ENCODE measurements at places on chromosomes 2 and 18.

- peaks cover 11% of the 10 kb centered on the region for H3K36me3 ChIP-seq
- H3K4me3 ChIP-seq: no peak overlapping the region
- no peak overlapping the region for H3K27ac ChIP-seq
- no peaks in the 10 kb centered on the region for H3K27me3 ChIP-seq
- no peaks in the 10 kb centered on the region for H3K4me1 ChIP-seq
Measured at GRCh38 chr2:54240515-54241469, 15.2 kb downstream of the TSPYL6 start.

- no peaks in the 10 kb centered on the region for H3K36me3 ChIP-seq
- no peaks in the 10 kb centered on the region for H3K27me3 ChIP-seq
- no peak overlapping the region for H3K4me3 ChIP-seq
- H3K4me1 ChIP-seq: no peaks in the 10 kb centered on the region
- no peak for DNase-seq
- no peak overlapping the region for H3K27ac ChIP-seq
Measured at GRCh38 chr18:69839497-69839896, 108.2 kb downstream of the CD226 start.

- H3K4me3 ChIP-seq: peak overlapping the region; percentile 59
- peak overlapping the region; percentile 82 for H3K27ac ChIP-seq
- peaks cover 49% of the 10 kb centered on the region for H3K36me3 ChIP-seq
- peaks cover 64% of the 10 kb centered on the region for H3K4me1 ChIP-seq
Measured at GRCh38 chr2:207149249-207150213, 16.2 kb downstream of the KLF7 start.

DNA sequence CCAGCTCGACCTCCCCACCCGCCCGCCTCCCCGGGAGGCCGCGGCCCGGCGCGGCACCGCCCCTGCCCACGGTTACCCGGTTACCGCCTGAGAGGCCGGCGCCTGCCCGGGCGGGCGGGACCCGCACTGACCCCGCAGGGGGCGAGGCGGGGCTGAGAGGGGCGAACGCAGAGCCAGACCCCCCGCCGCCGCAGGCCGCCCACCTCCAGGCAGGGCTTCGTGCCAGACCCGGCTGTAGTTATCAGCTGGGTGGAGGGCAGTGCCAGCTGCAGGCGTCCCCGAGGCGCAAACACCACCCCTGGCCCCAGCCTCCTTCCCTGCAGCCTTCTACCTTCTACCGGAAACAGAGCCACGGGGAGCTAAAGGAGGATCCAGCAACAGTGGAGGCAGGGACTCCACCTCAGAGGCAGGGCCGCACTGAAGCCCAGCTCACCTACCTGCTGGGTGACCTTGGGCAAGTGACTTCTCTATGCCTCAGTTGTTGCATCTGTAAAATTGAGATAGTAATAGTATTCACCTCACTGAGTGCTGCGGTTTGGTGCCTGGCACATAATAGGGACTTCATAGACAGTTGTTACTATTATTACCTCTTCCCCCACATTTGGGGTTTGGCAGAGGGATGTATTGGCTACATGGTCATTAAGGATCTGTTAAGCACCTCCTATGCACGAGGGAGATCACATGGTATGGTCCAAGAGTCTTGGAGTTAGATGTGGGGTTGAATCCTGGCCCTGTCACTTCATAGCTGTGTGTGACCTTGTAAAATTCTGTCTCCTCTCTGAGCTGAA, 231.6 kb upstream of the SMAD2 start:
- peaks cover 9% of the 10 kb centered on the region for H3K4me1 ChIP-seq
- peaks cover 58% of the 10 kb centered on the region for H3K27me3 ChIP-seq
- no peaks in the 10 kb centered on the region for H3K36me3 ChIP-seq
- no peak for DNase-seq

DNA sequence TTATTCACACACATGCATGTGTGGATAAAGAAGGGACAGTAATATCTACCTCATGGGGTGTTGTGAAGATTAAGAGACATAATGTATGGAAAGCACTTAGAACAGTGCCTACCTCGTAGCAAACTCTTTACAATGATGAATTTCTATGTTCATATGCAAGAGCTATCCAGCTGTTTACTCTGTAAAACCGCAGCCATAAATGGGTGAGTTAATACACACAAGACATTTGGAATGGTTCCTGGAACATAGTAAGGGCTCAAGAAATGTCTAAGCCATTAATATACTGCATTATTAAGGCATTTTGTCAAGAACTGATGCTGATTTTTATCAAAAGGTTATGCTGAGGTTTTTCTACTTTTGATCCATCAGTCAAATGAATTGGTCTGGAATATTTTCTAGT, 1076.2 kb downstream of the TSN start:
- no peak for DNase-seq
- H3K27me3 ChIP-seq: no peaks in the 10 kb centered on the region
- no peak overlapping the region for H3K4me3 ChIP-seq
- H3K27ac ChIP-seq: no peak overlapping the region

GRCh38 chr2:42001711-42002201, 46.1 kb upstream of the PKDCC start:
- H3K4me3 ChIP-seq: no peak overlapping the region
- H3K4me1 ChIP-seq: no peaks in the 10 kb centered on the region
- no peak overlapping the region for H3K27ac ChIP-seq
- no peaks in the 10 kb centered on the region for H3K36me3 ChIP-seq
- DNase-seq: no peak
- H3K27me3 ChIP-seq: peaks cover 16% of the 10 kb centered on the region

DNA sequence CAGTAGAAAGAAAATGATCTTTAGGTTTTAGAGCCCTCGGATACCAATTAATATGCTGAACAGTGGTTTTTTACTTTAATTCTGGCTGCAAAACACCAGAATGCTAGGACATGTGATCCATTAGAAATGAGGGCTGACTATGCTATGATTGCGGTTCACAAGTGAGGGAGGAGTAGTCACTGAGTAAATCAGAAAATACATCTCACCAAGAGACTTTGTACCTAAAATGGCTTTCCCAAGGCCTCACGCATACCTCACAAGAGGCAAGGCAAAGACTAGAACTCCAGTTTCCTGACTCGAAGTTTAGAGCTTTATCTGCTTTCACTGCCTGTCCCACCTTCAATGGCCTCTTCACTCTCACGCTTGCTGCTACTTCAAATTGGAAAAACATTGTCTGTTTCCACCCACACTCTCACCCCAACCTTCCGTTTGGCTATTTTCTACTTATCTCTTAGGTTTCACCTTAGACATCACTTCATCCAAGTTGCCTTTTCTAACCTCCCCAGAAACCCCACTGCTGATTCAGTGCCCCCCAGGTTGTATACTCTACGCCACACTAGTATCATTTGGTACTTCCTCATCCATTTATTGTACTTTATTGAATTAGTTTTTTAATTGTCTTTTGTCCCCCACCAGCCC, 5.1 kb upstream of the MBD2 start:
- no peak for DNase-seq
- H3K4me3 ChIP-seq: no peak overlapping the region
- H3K27me3 ChIP-seq: no peaks in the 10 kb centered on the region
- H3K36me3 ChIP-seq: peaks cover under 1% of the 10 kb centered on the region
- H3K27ac ChIP-seq: no peak overlapping the region

GRCh38 chr2:217079165-217079564, 219.3 kb upstream of the TNP1 start:
- no peak overlapping the region for H3K27ac ChIP-seq
- H3K36me3 ChIP-seq: no peaks in the 10 kb centered on the region
- no peak overlapping the region for H3K4me3 ChIP-seq
- H3K27me3 ChIP-seq: peaks cover 6% of the 10 kb centered on the region
- no peak for DNase-seq

DNA sequence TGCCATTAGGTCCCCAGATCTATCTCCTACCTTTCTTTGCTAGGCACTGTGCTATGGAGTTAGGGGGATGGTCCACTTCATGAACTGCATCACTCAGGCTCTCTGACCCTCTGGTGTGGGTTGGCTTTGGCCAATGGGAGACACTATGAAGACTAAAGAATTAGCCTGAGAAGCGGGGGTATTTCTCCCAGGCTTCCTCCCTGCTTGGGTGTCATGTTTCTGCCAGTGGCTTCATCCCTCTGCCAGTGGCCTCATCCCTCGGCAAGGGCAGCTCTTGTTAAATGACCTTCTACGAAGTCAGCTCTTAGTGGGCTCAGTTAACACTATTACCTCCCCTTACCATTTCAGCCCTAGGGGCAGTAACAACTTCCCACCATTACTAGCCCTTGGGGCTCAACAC, 41.9 kb upstream of the EPB41L3 start:
- H3K36me3 ChIP-seq: peaks cover 3% of the 10 kb centered on the region
- DNase-seq: no peak
- H3K27me3 ChIP-seq: no peaks in the 10 kb centered on the region
- no peaks in the 10 kb centered on the region for H3K4me1 ChIP-seq
- H3K4me3 ChIP-seq: no peak overlapping the region
- H3K27ac ChIP-seq: no peak overlapping the region

DNA sequence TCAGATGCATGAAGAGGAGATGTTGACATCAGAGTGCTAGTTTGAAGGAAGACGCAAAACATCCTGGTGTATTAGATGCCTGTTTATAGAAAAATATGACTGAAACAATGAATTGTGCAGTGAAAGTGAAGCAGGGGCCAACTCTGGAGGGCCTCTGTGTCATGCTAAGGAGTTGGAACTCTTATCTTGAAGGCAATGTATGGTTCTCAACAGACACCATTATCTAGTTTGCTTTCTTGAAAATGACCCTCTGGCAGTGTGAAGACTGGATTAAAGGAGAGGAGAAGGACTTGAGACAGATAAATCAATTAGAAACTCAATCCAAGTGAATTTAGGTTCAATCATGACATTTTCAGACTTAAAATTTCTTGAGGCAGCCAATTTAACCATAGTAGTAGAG, 63.1 kb downstream of the ITGA4 start:
- no peaks in the 10 kb centered on the region for H3K27me3 ChIP-seq
- peaks cover 11% of the 10 kb centered on the region for H3K4me1 ChIP-seq
- DNase-seq: no peak
- H3K4me3 ChIP-seq: no peak overlapping the region
- H3K36me3 ChIP-seq: peaks cover 16% of the 10 kb centered on the region

DNA sequence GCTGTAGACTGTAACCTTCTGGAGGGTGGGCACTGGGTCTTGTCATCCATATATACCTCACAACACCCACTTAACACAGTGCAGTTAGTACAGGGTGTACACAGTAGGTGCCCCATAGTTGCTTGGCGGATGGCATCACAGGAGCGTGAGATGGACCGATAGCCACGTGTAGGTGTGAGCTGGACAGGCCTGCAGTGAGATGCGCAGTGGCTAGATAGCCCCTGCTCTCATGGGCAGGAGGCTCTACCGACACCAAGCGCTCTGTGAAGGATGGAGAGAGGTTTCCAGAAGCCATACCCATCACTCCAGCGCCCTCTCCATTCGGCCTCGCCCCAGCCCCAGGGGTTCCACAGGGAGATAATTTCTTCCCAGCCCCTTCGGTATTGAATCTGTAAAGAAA, 49.5 kb downstream of the CAPN13 start:
- H3K4me3 ChIP-seq: no peak overlapping the region
- no peak overlapping the region for H3K27ac ChIP-seq
- peaks cover 2% of the 10 kb centered on the region for H3K4me1 ChIP-seq

DNA sequence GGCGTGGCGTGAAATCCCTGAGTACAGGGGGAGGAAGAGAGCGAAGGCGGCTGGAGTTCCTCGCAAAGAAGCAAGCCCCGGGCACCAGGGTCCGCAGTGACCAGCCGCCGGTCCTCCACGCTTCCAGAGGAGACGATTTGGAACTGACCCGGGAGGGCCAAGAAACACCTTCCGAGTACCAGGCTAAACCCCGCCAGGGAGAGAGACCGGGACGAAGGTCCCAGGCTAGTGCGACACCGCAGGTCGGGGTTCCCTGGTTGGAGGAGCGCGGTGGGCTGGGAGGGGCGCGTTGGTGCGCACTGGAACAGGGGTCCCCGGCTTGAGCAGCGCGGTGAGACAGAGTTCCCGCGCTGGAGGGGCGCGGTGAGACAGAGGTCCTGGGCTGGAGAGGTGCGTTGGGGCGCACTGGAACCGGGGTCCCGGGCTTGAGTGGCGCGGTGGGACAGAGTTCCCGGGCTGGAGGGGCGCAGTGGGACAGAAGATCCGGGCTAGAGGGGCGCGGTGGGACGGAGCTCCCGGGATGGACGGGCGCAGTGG, 901 bp downstream of the WDFY1 start:
- DNase-seq: peak; percentile 15
- H3K4me1 ChIP-seq: peaks cover 47% of the 10 kb centered on the region
- peak overlapping the region; percentile 100 for H3K4me3 ChIP-seq

GRCh38 chr2:122749405-122749804, 994.0 kb downstream of the TSN start:
- no peak for DNase-seq
- no peak overlapping the region for H3K27ac ChIP-seq
- H3K27me3 ChIP-seq: no peaks in the 10 kb centered on the region

DNA sequence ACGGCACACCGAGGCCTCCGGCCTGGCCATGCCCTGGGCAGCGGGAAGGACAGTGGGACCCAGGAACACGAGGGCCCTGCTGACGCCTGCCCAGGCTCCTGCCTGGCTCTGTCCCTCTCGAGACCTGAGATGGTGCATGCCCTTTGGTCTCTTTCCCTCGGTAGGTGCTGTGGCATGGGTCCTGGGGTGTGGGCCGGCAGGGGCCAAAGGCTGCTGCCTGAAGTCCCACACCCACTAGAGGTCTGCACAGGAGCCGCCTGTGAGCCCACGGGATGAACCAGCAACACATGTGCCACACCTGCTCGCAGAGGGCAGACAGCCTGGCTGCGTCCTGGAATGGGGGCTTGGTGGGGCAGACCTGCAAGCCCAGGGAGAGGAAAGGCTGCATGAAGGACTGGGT, 73.3 kb downstream of the NDUFA10 start:
- DNase-seq: no peak
- peak overlapping the region; percentile 75 for H3K27ac ChIP-seq
- no peaks in the 10 kb centered on the region for H3K4me1 ChIP-seq

GRCh38 chr2:102437122-102437521, 14.2 kb downstream of the IL18RAP start:
- no peak overlapping the region for H3K27ac ChIP-seq
- H3K36me3 ChIP-seq: no peaks in the 10 kb centered on the region
- no peak for DNase-seq
- no peaks in the 10 kb centered on the region for H3K27me3 ChIP-seq
- H3K4me3 ChIP-seq: no peak overlapping the region

DNA sequence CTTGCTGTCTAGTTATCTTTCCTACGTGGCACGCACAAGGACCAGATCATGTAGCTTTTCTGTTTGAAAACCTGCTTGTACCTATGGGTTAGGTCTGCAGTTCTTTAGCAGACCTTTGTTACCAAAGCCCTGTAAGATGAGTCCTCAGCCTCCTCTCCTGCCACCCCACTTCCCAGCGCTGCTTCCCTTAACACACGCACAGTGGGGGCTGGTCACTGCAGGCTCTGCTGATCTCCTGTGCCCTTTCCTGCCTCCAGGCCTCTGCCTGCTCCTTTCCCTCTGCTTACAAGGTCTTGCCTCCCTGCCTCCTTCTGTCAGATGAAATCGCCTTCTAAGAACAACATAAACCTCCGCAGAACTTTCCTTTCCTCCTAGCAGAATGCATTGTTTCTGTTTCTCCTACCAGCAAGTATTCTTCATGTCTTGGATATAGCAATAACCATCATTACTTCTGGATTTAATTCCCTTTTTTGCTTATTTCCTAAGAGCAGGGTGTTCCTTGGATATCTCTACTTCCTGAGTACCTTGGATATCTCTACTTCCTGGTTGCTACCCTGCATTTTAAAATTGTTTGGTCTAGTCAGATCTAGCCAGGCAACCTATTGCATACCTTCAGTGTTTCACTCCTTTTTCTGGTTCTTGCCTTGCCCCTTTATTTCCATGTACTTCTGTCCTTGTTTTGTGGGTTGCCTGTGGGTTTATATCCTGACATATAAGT, 159.6 kb upstream of the ALPP start:
- H3K27me3 ChIP-seq: no peaks in the 10 kb centered on the region
- peaks cover 44% of the 10 kb centered on the region for H3K36me3 ChIP-seq
- no peak overlapping the region for H3K4me3 ChIP-seq

Measured in stimulated activated naive B cell treated with anti-CD40 and anti-IgM and Interleukin-4, amounts not matched to agents 10 μg/mL and 1 μg/mL and 100 μg/mL, for 72 hours (primary cell).